NCI-H446 treated with DMSO at 0.1 percent for 48 hours (cell line): ENCODE measurements at places on chromosomes 13 and 19.

- DNase-seq = peak; percentile 7
Observed at GRCh38 chr19:43765109-43765876, 10.5 kb upstream of the SMG9 start.

DNA sequence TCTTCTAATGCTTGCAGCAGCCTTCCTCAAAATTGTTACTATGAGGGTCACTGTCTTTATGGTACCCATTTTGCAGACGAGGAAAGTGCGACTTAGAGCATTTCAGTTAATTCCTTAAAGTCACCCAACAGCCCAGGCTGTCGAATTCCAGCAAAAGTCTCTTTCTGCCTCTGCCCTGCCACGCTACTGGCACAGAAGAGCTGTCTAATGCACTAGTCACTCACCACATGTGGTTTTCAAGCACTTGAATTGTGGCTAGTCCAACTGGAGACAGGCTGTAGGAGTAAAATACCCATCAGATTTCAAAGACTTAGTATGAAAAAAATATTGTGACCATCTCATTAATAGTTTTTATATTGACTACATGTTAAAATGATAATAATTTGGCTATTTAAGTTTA is 1.7 kb downstream of the FPR1 start:
- DNase-seq = no peak

DNA sequence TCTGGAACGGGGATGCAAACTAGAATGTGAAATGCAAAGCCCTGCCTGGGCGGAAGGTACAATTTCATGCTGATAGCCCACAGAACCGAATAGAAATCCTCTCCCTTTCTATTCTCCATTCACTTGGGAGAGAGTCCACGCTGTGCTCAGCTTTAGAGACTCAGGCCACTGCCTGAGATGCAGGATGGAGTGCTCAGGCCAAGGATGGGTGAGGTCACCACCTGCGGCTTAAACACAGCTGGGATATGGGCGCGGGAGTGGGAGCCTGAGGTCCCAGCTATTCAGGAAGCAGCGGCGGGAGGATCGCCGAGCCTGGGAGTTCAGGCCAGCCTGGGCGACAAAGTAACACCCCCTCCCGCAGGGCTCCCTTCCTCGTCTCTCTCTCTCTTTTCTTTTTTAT is 446 bp upstream of the ZNF83 start:
- no peak for DNase-seq

GRCh38 chr13:59368693-59369092 is 795.0 kb downstream of the DIAPH3 start:
- no peak for DNase-seq

DNA sequence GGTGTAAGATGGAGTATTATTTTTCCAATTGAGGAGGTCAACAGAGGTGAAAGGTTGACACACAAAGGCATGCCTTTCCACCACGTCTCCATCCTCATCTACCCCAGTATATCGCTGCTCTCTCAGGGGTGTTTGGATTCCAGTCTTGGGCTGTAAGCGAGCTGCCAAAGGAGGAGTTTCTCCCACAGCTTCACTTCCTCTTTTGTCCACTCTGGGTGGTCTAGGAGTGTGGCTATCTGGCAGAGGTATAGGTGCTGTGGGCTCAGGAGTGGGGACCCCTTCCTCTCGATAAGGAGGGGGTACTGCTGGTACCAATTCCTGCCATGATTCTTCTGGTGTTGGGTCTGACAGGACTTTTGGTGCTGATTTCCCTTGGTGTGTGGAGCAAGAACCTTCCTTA is 39.4 kb downstream of the ZNF846 start:
- no peak for DNase-seq
